ENCODE measurements at places on chromosomes 5 and 9. TPM values are rescaled to one million over a fixed set of nuclear protein-coding genes. Genes with fewer than 3 reads are reported as not detected.

Gene PSD2
- total RNA-seq, result 0.09 TPM

Gene ESM1
- total RNA-seq, result not detected

DNA sequence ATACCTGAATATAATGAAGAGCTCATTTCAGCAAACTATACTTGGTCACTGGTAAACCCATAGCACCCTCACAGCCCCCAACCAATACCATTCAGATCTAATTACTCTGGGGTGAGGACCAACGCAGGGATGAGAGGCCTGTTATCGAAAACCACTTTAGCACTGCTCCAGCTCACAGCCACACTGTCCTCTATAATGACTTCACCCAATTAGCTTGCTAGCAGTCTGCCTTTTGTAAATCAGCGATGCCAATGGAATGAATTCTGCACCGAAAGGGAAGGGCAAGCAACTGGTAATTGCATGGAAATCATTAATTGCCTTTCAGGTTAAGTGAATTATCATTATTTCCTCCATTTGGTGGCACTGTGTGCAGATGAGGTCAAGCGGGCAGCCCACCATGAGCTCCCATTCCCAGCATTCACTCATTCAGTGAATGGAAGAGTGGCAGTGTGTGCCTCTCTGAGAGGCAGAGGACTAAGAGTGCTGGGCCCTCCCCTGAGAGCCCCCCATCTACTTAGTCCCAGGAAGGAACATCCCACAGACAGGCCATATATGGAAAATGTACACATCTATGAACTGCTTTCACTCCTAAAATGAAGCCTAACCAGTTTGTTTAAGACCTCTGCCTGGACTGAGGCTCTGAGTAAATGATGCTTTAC is 262.1 kb downstream of the SPOCK1 start:
- H3K4me3 ChIP-seq, result no peak overlapping the region
- H3K36me3 ChIP-seq, result no peaks in the 10 kb centered on the region
- no peaks in the 10 kb centered on the region for H3K27me3 ChIP-seq
- DNase-seq, result no peak

- no peak for DNase-seq
- H3K4me3 ChIP-seq, result no peak overlapping the region
- peaks cover 31% of the 10 kb centered on the region for H3K36me3 ChIP-seq
- H3K27ac ChIP-seq, result no peak overlapping the region
Measured at GRCh38 chr5:53607886-53608285, 47.4 kb downstream of the NDUFS4 start.

DNA sequence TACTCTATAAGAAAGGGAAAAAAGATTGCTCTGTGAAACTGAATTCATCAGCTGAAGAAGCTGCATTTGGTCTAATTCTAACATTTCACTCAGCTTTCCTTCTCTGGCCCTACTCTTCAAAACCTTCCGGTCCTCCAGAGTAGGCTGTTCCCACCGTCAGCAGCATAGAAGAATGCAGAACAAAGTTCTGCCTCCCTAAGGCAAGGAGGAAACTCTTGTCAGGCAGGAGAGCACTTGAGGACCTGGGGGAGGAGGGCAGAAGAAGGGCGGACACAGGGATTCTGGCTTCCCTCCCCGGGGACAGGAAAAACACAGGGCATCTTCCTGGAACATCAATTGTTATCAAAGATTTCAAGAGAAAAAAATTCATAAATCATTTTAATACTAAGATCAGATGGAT is 69.2 kb upstream of the SHB start:
- H3K4me3 ChIP-seq, result no peak overlapping the region
- no peaks in the 10 kb centered on the region for H3K36me3 ChIP-seq
- no peaks in the 10 kb centered on the region for H3K27me3 ChIP-seq
- no peaks in the 10 kb centered on the region for H3K4me1 ChIP-seq
- no peak overlapping the region for H3K27ac ChIP-seq

- DNase-seq, result peak; percentile 60
- no peaks in the 10 kb centered on the region for H3K36me3 ChIP-seq
- H3K27me3 ChIP-seq, result no peaks in the 10 kb centered on the region
- H3K4me1 ChIP-seq, result no peaks in the 10 kb centered on the region
Measured at GRCh38 chr5:337563-338130, 16.1 kb downstream of the AHRR start.

Gene PCDHGA12
- 1.3 TPM for total RNA-seq

Gene UNC13B
- total RNA-seq, result 48.2 TPM

- DNase-seq, result peak; percentile 7
- no peaks in the 10 kb centered on the region for H3K27me3 ChIP-seq
- no peak overlapping the region for H3K4me3 ChIP-seq
Measured at GRCh38 chr5:172493002-172493401, 38.7 kb upstream of the SH3PXD2B start.

DNA sequence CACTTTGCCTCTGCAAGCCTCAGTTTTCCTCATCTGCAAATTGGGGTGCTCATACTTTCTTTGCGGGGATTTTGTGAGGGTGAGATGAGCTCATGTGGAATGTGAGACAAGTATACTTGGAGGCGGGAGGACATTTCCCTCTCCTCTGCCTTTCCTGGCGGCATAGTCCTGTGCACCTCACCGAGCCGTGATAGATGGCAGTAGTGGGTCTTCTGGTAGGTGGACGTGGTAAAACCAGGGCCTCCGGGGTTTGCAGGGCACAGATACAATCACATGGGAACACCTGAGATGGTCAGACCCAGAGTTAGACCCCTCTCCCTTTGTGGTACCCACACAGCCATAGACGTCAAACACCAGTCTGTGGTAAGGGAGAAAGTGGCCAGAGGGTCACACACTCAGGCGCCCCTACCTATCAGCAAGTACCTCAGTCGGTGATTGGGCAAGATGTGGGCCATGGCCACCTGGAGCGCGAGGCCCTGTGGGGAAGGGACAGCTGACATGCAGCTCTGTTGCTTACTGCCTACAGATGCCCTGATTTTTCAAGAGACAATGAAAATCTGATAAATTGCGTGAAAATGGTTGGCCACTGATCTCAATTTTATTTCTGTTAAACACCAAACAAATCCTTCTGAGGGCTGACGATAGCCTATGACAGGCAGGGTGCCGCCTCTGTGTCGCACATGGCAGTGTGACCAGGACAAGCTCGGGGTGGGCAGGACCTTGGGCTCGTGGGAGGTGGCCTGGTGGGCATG is 9.9 kb downstream of the ERGIC1 start:
- DNase-seq, result peak; percentile 52
- H3K4me1 ChIP-seq, result no peaks in the 10 kb centered on the region
- no peak overlapping the region for H3K27ac ChIP-seq
- H3K36me3 ChIP-seq, result peaks cover 5% of the 10 kb centered on the region
- H3K4me3 ChIP-seq, result no peak overlapping the region

Gene TAF1L
- not detected for total RNA-seq

DNA sequence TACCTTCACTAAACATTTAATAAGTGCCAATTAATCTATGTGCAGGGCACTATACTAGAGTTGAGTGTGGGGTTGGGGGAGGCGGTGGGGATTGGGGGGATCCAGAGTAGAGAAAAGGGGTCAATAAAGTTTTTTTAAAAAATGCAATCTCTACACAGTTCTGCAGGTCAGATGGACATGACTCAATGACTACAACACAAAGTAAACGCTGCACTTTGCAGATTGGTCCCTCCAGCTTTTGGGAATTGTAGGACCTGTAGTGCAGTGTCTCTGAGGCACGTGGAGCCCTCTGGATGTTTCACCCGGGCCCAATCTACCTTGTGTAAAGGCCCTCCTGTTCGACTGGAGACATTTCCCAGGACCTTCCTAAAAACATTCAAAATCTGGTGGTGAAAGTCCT is 43.5 kb downstream of the SEMA6A start:
- H3K4me3 ChIP-seq, result no peak overlapping the region
- H3K36me3 ChIP-seq, result 0 out of 2 replicates have a peak, but pooled peaks cover 2% of the 10 kb centered on the region
- no peak for DNase-seq

Gene LRRC19
- not detected for total RNA-seq

DNA sequence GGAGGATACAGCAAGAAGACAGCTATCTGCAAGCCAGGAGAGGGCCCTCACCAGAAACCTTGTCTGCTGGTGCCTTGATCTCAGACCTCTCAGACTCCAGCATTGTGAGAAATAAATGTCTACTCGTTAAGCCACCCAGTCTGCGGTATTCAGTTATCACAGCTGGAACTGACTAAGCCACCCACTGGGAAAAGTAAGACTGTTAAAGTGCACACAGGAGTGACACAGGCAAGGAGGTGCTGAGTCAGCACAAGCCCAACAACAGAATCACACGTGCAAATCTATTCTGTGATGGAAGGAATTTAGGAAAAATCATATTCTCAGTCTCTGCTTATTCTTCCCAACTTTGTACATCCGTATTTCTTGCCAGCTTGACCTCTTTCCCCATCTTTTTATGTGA is 200.0 kb downstream of the NR2F1-AS1 start:
- no peak overlapping the region for H3K4me3 ChIP-seq
- no peaks in the 10 kb centered on the region for H3K27me3 ChIP-seq
- H3K36me3 ChIP-seq, result no peaks in the 10 kb centered on the region
- DNase-seq, result no peak
- H3K27ac ChIP-seq, result no peak overlapping the region

DNA sequence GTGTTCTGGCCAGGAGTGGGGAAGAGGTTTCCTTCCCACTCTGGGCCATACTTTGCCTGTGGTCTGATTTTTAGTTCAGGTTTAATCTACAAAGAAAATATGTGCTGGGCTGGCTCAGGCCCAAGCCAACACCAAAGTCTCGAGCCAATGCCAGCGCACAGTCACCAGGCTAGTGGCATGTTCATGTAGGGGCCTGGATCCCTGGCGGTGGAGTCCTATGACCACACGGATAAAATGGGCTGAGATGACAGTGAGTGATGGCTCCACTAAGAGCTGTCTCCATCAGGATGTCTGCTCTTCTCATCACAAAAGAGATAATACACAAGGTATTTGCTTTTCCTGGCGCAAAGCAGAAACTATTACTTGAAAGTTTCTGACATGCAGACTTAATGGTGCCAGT is 92.9 kb upstream of the PTPN3 start:
- H3K36me3 ChIP-seq, result no peaks in the 10 kb centered on the region
- DNase-seq, result no peak

DNA sequence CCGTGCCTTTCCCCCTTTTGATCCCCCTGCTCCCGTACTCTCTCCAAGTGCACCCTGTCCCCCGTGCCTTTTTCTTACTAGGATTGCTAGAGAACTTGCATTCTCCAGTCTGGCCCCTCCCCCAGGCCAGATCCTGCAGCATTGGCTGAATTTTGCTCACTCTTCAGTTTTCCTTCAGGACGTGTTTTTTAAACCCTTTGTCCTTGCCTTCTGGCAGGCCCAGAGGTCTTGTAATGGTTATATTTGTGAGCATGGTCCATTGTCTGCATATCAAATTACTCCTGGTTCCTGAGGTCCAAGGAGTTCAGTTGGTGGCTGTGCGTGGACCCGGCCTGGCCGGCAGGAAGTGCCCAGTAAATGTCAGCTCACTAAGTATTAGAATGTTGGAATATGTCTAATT is 606 bp downstream of the TBC1D13 start:
- no peak for DNase-seq
- no peaks in the 10 kb centered on the region for H3K4me1 ChIP-seq
- no peak overlapping the region for H3K27ac ChIP-seq
- H3K27me3 ChIP-seq, result no peaks in the 10 kb centered on the region

Gene ZFP2
- 0.37 TPM for total RNA-seq

DNA sequence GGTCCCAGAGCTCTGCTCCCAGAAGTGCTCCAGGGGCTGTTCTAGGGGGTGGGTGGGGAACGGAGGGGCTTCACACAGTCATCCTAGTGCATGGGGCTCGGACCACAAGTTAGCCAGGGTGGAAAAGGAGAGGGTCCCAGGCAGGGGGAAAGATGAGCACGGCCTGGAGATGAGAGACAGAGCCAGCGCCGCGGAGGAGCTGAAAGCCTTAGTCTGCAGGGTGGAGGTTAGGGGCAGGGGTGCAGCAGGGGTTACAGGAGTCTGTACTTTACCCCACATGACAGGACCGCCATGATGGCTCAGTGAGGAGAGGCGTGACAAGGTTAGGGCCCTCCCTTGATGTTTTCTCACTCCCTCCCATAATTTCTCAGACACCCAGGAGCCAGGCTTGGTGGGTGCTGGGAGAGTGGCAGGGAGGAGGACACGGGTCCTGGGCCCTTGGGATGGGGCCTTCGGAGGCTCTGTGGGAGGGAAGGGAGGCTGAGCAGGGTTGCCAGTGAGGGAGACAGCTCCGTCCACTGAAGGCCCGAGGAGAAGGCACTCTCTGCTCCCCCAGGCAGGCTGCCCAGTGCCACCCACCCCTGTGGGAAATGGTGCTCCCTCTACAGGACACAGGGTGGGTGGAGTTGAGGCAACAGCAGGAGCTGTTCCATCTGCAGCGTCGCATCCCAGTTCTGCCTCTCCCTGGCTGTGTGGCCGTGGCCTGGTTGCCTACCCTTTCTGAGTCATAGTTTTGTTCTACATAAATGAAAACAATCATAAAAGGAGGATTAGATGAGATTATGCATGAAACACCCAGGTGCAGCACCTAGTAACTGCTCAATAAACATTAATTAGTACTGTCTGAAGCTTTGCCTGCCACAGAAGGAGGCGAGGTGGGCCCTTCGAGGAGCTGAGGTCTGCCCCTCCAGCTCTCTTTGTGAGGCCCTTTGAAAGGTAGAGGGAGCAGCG is 66.2 kb downstream of the NDST1 start:
- H3K27me3 ChIP-seq, result no peaks in the 10 kb centered on the region
- H3K4me1 ChIP-seq, result no peaks in the 10 kb centered on the region
- no peak for DNase-seq
- no peak overlapping the region for H3K4me3 ChIP-seq

- no peaks in the 10 kb centered on the region for H3K27me3 ChIP-seq
- no peak overlapping the region for H3K4me3 ChIP-seq
- H3K4me1 ChIP-seq, result peaks cover 2% of the 10 kb centered on the region
- no peak overlapping the region for H3K27ac ChIP-seq
- no peak for DNase-seq
Measured at GRCh38 chr9:122143876-122144405, 15.6 kb downstream of the NDUFA8 start.

Gene FRMD3
- 0.55 TPM for total RNA-seq

DNA sequence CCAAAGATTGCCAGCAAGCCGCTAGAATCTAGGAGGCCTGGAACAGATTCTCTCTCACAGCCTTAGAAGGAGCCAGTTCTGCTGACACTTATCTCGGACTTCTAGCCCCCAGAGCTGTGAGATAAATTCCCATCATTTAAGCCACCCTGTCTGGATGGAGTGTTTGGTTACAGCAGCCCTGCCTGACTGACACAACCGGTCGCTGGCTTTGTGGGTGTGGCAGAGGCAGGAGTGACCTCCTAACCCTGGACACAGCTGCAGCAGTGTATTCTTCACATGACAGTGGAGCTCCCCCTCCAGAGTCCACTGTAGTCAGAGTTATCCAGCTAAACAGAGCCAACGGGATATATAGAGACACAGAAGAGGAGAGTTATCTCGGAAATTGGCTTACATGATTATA is 21.2 kb upstream of the IL17B start:
- no peaks in the 10 kb centered on the region for H3K4me1 ChIP-seq
- no peaks in the 10 kb centered on the region for H3K27me3 ChIP-seq
- DNase-seq, result no peak
- H3K36me3 ChIP-seq, result no peaks in the 10 kb centered on the region
- H3K27ac ChIP-seq, result no peak overlapping the region
- H3K4me3 ChIP-seq, result no peak overlapping the region

Gene ANKRD20A1
- 0.24 TPM for total RNA-seq

- H3K27ac ChIP-seq, result no peak overlapping the region
- H3K4me3 ChIP-seq, result no peak overlapping the region
- no peaks in the 10 kb centered on the region for H3K36me3 ChIP-seq
- H3K4me1 ChIP-seq, result no peaks in the 10 kb centered on the region
- no peak for DNase-seq
Measured at GRCh38 chr5:74075501-74076484, 449.8 kb downstream of the ARHGEF28 start.

GRCh38 chr9:119184265-119184936 is 184.8 kb downstream of the BRINP1 start:
- H3K27me3 ChIP-seq, result no peaks in the 10 kb centered on the region
- H3K4me3 ChIP-seq, result no peak overlapping the region
- no peaks in the 10 kb centered on the region for H3K36me3 ChIP-seq
- H3K27ac ChIP-seq, result no peak overlapping the region
- peaks cover 10% of the 10 kb centered on the region for H3K4me1 ChIP-seq

Gene SPINK7
- not detected for total RNA-seq

Gene CCDC192
- not detected for total RNA-seq

All from H9 (cell line).